Stimulated activated CD4-positive, alpha-beta T cell treated with anti-CD3 and anti-CD28 coated beads, Interleukin-1b, Interleukin-23, amount 100 ng/mL, for 48 hours (primary cell): ENCODE measurements at places on chromosomes 12 and 14.

DNA sequence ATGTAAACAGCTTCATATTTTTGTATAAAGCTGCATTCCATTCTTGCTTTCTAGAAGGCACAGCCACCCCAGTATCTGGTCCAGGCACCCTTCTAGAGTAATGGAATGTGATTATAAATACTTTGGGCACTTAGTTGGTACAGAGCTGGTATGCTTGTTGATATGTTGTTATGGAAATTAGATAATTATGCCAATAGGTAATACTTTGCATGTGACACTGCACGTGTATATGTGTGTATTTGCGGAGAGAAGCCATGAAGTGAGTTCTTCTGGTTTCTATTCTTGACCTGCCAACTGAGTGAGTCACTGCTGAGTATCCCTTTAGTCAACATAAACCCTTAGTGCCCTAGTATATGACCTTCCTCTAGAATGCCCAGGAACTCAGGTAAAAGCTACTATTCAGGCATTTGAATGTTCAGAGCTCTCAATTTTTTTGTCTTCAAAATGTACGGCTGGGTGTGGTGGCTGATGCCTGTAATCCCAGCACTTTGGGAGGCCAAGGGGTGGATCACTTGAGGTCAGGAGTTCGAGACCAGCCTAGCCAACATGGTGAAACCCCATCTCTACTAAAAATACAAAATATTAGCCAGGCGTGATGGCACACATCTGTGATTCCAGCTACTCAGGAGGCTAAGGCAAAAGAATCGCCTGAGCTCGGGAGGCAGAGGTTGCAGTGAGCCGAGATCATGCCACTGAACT is 6.2 kb upstream of the TCP11L2 start:
- no peak for DNase-seq

DNA sequence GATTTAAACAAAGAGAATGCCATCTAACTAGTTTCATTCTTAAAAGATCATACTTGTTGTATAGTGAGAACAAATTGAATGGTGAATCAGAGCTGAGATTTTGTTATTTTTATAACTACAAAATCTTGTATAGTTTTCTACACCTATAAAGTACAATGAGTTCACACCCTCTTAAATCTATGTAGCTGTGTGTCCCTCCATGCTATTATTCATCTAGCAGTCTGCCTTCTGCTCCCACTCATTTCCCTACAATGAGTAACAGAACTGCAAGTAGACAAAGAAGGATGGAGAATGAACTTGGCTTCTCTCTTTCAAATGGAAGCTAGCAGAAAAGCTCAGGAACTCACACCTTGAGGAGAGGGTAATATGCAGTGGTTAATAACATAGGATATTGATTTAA is 7.1 kb downstream of the IFNG-AS1 start:
- no peak for DNase-seq

DNA sequence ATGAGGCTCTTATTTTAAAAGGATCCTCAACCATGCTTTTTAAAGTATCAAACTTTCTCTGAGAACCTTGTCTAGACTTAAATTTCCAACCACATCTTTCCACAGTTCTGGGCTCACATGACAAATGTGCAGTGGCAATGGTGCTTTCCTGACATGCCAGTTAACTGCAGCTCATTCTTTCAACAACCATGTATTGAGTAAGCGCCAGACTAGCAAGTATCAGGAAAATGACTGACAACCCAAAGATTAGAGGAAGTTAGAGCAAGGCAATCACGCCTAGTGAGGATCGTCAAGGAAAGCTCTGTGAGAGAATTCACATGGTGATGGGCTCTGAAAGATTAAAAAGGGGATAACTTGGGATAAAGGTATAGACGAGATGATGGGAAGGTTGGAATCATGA is 35.8 kb downstream of the FLVCR2 start:
- DNase-seq: no peak

DNA sequence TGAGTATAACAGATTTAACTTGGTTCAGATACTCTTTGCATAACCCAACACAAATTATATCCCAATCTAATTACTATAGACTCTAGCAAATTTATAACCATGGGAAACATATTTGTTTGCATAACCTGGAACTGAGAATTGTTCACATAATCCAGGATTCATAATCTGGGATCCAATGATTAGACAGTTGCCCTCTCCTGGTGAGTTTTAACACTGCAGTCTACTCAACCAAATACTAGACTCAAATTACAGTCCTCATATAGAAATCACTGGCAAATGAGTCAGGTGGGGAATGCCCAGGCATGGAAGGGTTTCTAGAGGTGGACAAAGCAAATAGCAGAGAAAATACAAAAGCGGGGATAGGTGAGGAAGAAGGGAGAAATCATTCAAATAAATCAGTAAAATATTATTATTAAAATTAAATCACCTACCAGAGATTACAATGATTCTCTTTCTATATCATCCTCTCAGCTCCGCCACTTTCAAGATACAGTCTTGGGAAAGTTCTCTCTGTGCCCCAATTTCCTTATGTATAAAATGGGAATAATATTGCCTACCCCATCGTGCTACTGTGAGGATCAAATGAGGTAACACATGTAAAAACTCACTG is 9.4 kb downstream of the GCH1 start:
- peak; percentile 13 for DNase-seq

DNA sequence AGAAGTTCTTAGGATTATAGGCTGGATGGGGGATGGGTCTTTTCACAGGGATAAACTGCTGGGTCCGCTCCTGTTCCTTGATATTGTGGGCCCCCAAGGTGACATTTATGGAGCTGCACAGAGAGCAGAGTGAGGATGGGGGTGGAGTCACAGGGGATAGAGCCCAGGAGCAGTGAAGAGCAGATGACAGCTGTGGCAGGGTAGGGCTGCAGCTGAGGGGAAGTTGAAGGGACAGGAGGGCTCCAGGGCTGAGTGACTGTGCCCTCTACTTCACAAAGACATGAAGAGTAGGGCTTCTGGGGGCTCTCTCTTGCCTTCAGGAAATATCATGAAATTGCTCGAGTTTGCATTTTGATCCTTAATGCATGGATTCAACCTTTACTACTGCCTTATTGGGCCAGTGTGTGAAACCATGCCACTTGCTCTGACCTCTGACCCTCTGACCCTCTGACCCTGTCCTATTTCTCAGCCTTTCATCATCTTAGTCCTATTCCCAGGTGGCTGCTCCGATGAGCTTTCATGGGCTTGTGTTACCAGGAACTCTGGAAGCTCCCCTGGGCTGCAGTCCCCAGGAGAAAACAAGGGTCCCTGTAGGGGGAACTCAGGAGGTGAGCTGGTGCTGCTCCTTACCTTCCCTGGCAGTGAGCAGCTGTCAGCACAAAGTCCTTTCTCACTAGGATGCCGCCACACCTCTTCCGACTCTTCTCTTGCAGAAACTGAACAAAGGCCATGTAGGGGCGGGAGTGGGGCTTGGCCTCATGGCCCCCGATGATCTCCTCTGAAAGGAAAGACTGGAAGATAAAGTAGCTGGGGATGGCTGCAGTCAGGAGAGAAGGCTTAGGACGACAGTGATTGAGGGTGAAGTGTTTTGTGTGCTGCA is 1.6 kb downstream of the GZMH start:
- DNase-seq: no peak

GRCh38 chr12:95173392-95174251 is 43.6 kb downstream of the FGD6 start:
- DNase-seq: no peak

DNA sequence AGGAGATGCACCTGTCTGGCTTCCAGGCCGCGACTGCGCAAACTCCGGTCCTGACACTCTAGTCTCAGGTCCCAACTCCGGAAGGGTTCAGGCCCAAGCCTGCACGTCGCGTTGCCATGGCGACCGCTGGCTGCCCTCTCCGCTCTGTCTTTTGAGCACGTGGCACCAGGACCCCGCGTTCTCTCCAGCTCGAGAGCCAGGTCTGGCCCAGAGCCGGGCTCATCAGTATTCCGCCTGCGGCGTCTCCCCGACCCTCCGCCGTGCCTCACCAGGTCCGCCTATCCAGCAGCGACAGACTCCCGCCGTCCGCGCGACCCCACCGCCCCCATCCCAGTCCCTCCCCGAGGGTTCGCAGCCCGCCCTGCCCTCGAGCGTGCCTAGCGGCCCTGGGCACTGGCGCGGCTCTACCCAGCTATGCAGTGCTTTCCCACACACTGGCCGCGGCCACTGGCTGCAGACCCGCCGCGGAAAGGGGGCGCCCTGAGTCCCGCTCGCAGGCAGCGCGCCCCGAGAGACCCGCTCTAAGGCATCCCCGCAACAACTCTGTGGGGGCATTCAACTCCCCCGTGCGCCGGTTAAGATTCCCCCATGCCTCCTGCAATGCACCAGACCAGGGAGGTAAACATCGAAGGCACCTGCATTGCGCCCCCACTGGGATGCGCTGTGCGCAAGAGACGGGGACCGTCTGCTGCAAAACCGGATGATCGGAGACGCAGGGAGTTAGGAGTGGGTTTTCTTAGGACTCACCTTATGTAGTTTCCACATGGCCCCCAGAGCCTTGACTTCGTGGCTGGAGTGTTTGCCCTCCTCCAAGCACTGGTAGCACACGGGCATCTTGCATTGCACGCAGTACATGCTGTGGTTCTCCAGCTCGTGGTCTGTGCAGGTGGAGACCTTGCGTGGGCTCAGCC is 1.3 kb downstream of the TRIM9 start:
- DNase-seq: peak; percentile 61

DNA sequence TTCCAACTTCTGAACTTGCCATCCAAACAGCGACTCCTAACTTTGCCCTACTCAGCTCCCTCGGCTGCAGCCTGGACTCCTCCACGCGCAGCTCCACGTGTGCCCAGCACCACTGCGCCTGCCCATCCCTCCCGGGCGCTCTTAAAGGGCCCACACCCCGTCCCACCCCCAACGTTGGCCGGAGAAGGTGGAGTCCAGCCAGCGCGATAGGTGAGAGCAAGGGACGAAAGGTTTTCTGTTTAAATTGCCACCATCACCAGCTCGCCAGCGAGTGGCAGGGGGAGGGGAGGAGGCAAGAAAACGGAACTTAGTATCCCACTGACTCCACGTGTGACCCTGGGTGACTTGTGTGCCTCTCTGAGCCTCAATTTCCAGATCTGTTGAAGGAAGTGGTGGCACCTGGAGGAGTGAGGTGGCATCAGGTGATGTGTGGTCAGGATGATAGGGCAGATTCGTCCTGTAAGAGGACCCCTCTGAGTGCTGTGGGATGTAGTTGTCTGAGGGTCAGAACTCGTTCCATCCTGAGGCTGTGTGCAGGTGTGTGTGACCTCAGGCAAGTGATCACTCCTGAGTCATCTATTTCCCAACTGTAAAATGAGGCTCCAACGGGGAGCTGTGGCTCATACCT is 59.7 kb downstream of the TRPV4 start:
- no peak for DNase-seq

DNA sequence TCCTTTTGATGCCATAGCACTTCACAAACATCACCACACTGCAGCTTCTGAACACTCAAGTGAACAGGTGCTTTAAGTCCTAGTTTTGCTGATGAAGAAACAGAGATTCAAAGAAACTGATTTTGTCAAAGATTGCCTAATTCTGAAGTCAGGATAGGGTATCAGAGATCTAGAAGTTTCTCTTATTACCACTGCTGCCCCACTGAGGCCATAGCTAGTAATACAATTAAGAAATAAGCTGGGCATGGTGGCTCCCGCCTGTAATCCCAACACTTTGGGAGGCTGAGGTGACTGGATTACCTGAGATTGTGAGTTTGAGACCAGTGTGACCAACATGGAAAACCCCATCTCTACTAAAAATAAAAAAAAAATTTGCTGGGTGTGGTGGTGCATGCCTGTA is 458.3 kb upstream of the SEL1L start:
- no peak for DNase-seq

DNA sequence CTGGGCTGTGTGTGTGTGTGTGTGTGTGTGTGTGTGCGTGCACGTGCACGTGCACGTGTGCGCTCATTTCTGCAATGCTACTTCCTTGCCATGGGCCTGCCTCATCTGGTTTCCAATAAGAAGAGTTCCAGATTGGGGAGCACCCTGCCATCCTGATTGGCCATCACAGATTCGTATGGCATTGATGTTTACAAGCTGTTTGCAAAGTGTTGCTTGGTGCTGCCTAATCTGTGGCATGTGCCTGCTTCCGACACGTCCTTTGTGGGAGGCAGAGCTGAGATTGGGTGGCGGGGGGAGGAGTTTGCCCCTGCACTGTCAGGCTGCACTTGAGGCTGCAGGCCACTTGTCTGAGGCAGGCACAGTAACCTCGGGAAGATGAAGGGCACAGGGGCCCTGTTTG is 39.2 kb downstream of the SAMD4A start:
- DNase-seq: no peak

DNA sequence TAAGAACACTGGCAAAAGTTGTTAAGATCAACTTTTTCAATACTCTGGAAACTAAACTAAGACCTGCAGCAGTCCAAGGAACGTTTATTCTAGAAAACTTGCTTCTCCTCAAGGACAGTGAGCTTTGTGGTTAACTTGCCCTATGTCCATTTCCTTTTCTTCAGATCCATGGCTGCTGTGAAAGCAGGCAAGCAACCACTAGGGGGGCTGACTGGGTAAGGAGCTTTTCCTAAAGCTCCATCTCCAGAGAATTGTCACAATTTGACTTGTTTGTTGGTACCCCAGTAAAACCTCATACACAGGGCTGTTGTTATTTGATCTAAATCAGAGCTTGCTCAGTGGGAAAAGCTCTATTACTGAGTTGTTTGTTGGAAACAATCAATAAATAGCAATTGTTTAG is 10.1 kb upstream of the RPL10L start:
- no peak for DNase-seq

- no peak for DNase-seq
Observed at GRCh38 chr14:95356245-95356869, 36.6 kb upstream of the CLMN start.

DNA sequence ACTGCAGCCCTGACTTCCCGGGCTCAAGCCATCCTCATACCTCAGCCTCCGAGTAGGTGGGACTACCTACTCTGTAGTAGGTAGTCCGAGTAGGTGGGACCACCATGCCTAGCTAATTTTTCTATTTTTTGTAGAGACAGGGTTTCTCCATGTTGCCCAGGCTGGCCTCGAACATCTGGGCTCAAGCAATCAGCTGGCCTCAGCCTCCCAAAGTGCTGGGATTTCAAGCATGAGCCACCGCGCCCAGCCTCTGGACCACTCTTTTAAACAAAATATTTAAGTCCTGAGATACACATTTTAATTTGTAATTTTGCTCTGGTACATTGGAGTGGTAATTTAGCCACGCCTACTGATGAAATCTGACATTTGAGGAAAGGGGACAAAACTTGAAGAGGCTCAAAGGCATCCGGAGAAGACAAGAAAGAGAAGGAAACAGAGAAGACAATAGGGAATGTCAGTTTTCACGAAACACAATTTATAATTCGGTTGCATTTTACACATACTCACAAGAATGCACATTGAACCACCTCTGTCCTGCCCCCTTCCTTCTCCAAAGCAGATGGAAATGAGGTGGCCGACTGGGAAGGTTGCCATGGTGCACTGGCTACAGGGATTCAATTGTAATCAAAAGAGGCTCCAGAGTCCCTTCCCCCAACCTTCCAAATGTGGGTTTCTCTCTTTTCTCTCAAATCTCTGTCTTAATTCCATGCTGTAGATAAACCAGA is 9.7 kb upstream of the TUBA1A start:
- DNase-seq: no peak

- no peak for DNase-seq
Observed at GRCh38 chr14:88849716-88850115, 25.3 kb downstream of the TTC8 start.
